Keratinocyte (primary cell): ENCODE measurements at places on chromosomes 1 and 21. TPM values are rescaled to one million over a fixed set of nuclear protein-coding genes. Genes with fewer than 3 reads are reported as not detected.
A peak's percentile ranks its signal among the peaks of the same experiment; 100 is the strongest.

DNA sequence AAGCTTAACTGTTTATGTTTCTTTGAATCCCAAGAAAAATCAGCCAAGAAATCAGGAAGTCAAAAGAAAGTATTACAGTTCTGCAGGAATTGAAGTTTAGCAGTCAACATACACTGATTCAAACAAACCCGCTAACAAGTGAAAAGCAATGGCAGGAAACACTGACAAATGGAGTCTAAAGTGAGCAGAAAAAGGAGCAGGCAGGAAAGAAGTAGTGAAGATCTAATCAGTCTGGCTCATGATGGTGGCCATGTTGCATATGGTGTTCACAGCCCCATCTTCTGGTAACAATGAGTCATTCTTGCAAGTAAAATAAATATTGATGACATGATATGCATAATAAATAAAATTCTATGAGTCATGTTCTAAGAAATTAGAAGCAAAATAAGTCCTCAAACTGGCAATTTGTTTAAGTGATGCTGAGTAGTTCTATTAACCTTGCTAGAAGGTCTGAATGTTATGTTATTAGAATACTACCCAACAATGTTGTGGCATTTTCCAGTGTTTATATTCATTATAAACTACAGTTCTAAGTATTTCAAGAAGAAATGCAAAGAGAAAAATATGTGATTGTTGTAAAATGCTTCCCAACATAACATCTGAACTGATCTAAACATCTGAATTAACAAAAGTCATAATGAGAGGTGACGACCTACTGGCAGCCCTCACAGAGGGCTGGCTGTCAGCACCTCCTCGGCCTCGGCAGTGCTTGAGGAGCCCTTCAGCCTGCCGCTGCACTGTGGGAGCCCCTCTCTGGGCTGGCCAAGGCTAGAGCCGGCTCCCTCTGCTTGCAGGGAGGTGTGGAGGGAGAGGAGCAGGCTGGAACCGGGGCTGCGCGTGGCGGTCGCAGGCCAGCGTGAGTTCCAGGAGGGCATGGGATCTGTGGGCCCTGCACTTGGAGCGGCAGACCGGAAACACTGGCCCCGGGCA is 5.7 kb upstream of the ACBD6 start:
- DNase-seq: no peak

DNA sequence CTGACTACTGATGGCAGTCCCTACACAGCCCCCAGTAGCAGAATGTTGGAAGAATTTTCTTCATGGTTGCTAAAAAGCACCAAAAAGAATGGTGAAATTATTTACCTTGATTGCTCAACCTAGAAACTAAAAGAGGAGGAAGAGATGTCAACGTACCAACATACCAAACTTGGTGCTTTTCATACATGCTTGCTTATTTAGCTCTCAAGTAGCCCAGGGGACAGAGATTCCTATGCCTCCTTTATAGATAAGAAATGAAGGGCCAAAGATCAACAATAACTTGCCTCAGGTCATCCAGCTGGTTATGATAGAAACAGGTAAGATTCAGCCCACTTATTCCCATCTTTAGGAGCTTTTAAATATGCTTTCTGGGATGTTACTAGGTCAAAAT is 170.6 kb downstream of the PIGK start:
- no peak for DNase-seq

DNA sequence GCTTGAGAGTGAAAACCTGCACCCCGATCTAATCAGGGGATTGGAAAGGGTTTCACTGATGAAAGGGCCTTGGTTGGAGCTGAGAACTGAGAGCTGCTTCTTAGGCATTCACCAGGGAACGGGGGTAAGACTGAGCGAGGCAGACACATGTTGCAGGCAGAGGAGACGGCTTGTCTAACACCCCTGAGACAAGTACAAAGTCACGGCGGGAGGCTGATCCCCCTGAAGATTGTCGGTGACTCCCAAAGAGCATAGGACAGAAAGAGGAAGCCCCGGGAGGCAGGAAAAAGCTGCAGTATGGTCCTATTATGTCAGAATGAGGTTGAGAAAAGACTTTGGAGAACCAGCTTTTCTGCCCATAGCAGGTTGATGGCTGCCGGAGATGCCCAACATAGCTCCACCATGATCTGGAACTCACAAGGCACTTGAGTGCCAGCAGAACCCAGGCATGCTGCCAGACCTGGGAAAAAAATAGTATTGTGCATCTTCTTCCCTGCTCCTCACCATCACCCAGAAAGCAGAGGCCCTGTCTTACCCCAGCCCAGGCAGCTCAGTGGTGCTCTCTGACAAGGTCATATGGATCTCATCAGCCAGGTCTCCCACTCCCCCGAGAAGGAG is 463.9 kb upstream of the PROX1 start:
- DNase-seq: no peak

DNA sequence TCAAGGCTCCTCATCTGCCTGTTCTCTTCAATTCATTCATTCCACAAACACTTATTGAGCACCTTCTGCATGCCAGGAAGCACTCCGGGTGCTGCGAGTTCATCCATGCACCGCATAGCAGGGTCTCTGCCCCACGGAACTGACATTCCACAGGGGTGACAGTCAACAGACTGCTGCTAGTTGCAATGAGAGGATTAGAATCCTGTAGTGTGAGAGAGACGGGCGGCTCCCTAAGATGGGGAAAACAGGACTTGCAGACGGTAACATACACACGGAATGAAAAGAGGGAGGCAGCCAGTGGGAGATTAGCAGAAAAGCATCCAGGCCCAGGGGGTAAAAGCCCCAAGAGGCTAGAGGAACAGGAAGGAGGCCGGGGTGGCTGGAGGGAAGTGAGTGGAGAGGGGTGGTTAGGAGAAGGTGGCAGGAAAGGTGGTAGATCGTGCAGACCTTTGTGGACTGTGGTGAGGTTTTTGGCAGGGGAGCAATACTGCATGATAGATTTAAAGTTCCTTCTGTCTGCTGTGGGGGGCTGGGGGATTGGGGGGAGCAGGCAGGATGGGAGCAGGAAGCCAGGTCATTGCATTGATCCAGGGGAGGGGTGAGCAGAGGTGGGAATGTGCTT is 6.6 kb downstream of the TNFRSF8 start:
- DNase-seq: no peak

DNA sequence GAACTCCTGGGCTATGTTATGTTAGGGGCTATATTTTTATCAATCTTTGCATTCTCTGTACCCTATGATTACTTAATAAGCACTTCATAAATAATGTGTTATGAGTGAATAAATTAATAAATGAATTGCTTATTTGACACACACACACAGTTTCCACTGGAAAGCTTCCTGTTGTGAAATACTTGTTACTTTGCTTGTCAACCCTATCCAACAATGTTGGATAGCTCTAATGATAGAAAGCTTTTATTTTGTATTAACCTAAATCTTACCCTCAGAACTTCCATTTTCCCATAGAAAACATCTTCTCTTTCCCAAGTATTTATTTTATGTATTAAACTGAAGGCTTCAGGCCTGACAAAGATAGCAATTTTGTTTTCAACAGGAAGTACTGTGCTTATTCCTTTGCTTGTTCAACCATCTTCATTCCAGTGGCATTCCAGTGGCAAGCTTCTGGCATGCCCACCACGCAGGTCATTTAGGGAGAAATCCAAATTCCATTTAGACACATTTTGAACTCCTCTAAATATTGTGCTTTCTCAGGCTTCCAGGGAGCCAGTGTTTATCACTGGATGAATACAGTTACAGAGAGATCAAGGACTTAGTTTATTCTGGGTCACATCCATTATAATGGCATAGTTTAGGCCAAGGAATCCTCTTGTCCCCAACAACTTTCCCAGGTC is 134.4 kb downstream of the TGFB2 start:
- no peak for DNase-seq

GRCh38 chr21:45747233-45747766 is 103.8 kb downstream of the PCBP3 start:
- DNase-seq: no peak

DNA sequence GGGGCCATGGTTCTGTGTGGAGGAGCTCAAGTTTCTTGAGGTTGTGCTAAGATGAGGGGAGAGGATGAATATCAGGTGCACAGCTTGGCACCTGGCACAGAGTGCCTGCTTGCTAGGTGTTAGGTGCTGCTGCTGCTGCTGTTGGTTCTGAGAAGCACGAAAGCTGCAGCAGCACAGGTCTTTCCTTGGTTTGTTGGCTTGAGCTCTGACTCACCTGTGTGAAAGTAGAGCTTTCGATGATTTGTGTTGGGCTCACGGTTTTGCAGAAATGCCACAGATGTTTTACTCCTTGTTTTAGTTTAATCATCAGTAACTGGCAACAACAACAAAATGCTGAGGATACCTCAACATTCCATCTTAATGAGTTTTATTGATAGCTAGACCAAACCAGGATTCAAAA is 221.6 kb downstream of the BRINP2 start:
- peak; percentile 69 for DNase-seq

GRCh38 chr1:1910651-1911331 is 4.3 kb upstream of the CALML6 start:
- no peak for DNase-seq

DNA sequence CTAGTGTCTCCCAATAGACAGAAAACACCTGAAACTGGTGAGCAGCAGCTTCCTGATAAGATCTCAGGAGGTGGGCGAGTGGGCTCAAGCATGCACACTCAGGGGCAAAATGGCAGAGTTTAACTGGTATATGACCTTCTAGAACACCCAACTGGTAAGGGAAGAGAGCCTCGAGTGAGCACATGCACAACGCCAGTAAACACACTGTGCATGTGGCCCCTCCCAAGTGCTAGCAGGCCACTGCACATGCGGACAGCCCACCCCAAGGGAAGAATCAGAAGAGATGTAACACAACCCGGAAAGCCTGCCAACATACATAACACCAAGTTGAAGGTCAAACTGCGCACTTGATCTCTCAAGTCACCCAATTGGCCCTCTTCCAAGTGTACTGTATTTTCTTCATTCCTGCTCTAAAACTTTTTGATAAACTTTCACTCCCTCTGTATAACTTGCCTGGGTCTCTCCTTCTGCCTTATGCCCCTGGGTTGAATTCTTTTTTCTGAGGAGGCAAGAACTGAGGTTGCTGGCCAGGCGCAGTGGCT is 138.2 kb downstream of the GLUL start:
- DNase-seq: no peak

DNA sequence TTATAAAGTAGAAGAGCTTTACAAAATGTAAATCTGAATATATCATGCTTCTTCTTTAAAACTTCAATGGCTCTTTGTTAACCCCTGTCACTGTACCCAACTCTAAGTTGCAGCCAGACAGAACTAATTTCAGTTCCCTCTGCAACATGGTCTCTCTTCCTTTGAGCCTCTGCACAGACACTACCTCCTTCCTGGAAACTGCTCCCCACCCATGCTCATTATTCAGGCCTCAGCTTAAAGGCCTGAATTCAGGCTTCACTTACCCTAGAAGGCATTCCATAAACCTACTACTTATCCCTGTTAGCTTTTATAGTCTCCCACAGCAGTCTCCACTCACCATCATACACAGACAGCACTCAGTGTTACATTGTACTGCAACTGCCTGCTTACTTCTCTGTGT is 2.6 kb upstream of the EEIG2 start:
- DNase-seq: no peak

GRCh38 chr21:40631211-40631610 is 215.7 kb downstream of the DSCAM start:
- no peak for DNase-seq

GRCh38 chr1:8427493-8427892 is 109.6 kb downstream of the SLC45A1 start:
- DNase-seq: no peak

GRCh38 chr1:161179698-161180097 is 2.4 kb upstream of the B4GALT3 start:
- DNase-seq: no peak

DNA sequence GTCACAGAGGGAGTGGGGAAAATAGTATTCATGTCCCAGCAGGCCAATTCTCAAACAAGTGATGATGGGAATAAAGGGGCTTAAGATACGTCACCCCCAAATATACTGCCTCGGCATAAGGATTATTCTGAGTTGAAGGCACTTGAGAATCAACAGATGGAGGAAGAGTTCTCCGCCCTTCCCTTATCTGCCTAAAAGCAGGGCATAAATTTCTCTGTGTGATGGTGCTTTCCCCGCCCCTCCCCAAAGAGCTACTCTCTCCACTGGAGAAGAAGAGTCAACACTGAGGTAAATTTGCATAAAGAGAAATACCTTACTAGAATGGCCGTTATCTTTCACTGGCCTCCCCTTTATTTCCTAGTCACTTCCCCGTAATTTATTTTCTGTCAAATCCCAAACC is 18.7 kb downstream of the BECN2 start:
- no peak for DNase-seq

DNA sequence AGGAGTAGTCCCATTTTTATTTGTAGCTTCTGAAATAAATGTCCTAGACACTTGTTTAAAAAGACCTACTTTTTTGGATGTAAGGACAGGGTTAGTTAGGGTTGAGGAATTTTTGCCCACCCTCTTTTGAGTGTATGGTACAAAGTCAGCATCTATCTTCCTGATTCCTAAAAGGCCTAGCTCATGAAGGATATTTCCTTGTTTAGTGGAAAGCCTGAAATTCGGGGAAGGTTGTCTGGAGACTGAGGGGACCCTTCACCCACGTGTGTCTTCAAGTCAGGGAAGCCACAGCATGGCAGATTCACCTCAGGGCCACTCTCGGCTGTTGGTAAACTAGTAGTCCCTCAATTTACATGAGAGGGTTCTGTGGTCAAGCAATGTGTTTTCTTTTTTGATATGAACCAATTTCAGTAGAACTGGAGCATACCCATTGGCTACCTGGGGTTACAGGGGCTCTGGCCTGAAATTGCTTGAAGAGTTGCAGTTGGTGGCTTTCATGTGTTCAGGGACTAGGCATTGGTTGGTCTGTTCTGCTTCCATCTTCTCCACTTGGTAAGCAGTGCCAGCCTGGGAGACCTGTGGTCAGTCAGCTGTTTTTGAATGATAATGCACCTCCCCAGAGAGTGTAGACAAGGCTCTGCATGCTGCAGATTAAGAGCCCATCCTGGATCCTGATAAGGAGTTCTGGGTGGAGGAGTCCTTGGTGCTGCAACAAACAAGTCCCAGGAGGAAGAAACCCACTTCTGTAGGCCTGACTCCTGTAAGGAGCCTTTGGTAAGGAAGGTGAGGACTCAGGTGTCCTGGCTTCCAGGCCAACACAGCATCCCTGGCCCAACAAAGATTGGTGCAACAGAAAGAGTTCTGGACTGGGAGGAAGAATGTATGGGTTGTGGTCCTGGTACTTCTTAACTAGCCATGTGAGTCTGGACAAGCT is 6.3 kb downstream of the BTG2 start:
- DNase-seq: no peak

- DNase-seq: no peak
These were observed 42.4 kb upstream of the GADD45A start for GRCh38 chr1:67642629-67643028.

GRCh38 chr1:19453741-19454201 is 31.6 kb downstream of the CAPZB start:
- no peak for DNase-seq

CELF3 gene
- polyA plus RNA-seq: not detected in 3 replicates

TEDDM1 gene
- polyA plus RNA-seq: not detected in 3 replicates

AK5 gene
- polyA plus RNA-seq: 0.22 to 0.30 TPM (median 0.27 TPM) in 3 replicates

SPATA45 gene
- polyA plus RNA-seq: not detected in 3 replicates

WDR64 gene
- polyA plus RNA-seq: not detected in 3 replicates

C1orf94 gene
- 0.05 TPM in 1 of 3 replicates, not detected in the others for polyA plus RNA-seq

EFCAB14 gene
- polyA plus RNA-seq: 47.8 to 61.8 TPM (median 59.9 TPM) in 3 replicates

RNF115 gene
- 7.4 to 10.1 TPM (median 7.4 TPM) in 3 replicates for polyA plus RNA-seq

FAM76A gene
- 7.1 to 13.5 TPM (median 12.0 TPM) in 3 replicates for polyA plus RNA-seq

PLCH2 gene
- 57.4 to 74.0 TPM (median 66.3 TPM) in 3 replicates for polyA plus RNA-seq

TNNT2 gene
- polyA plus RNA-seq: 0.61 to 2.3 TPM (median 1.4 TPM) in 3 replicates

FAM177B gene
- polyA plus RNA-seq: not detected in 3 replicates

SMPDL3B gene
- 0.51 to 1.3 TPM (median 0.61 TPM) in 3 replicates for polyA plus RNA-seq

KCNT2 gene
- polyA plus RNA-seq: 0.01 TPM in 1 of 3 replicates, not detected in the others
